ENCODE measurements at places on chromosomes 11 and 22.

- peak; percentile 68 for DNase-seq
Measured at GRCh38 chr22:27220339-27220738, 563.0 kb downstream of the MIAT start.

GRCh38 chr11:115132436-115133228 is 371.6 kb downstream of the CADM1 start:
- no peak for DNase-seq

- DNase-seq, result no peak
Measured at GRCh38 chr11:7612661-7613393, 60.5 kb downstream of the CYB5R2 start.

DNA sequence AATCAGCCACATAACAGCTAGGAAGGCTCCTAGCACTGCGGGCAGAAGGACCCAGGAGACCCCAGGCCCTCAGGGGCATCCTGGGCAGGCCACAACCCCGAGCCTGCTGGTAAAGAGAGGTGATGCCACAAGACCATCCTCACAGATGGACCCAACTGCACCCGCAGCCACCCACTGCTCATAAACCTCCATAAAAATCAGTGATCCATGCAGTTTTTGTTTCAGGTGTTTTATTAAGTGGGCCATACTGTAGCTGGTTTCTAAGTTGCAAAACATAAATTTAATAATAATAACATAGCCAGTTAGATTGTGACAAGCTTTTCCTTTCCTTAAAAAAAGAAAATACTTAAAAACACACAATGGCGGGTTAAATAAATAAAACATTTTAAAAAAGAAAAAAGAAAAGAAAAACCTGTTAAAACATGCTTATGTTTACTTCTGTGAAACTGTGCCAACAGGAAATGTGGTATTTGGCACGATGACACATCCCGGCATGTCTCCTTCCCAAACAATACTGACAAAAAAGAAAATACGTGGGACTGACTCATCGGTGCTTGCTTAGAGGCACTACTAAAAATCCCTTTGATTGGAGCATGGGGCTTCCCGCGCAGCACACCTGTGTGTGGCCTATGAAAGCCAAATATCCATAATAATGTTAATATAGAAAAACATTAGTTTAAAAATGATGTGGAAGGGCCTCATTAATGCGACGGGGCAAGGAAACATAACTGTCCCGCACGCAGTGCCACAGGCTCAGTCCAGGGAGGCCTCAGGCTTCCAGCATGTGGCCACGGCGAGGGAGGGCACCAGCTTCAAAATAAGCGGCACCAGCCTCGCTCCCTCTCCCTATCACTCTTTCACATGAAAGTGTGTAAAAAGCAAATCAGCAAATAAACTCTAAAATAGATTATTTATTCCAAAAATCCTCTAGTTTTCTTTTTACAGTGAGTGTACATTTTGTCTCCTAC is 47.5 kb upstream of the SCUBE2 start:
- DNase-seq, result peak; percentile 61

DNA sequence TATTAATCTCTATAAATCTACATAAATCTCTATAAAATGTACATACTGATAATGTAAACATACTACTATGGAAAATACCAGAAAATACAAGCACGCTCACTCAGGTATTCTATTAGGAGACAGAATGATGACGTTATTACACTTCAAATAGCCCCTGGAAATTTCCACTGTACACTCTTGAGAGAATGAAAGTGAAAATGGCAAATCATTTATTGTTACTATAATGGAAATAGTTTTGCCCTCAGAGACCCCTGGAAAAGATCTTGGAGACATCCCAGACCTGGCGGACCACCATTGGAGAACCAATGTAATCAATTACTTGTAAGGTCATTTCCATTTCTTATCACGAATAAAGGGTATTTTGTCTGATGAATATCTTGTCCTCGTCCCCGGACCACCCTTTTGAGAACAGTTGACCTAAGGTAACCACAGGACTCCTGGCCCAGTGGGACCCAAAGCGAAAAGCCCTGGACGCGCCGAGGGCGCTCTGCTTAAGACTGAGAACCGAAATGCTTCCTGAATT is 509 bp upstream of the PRRG4 start:
- DNase-seq, result no peak

DNA sequence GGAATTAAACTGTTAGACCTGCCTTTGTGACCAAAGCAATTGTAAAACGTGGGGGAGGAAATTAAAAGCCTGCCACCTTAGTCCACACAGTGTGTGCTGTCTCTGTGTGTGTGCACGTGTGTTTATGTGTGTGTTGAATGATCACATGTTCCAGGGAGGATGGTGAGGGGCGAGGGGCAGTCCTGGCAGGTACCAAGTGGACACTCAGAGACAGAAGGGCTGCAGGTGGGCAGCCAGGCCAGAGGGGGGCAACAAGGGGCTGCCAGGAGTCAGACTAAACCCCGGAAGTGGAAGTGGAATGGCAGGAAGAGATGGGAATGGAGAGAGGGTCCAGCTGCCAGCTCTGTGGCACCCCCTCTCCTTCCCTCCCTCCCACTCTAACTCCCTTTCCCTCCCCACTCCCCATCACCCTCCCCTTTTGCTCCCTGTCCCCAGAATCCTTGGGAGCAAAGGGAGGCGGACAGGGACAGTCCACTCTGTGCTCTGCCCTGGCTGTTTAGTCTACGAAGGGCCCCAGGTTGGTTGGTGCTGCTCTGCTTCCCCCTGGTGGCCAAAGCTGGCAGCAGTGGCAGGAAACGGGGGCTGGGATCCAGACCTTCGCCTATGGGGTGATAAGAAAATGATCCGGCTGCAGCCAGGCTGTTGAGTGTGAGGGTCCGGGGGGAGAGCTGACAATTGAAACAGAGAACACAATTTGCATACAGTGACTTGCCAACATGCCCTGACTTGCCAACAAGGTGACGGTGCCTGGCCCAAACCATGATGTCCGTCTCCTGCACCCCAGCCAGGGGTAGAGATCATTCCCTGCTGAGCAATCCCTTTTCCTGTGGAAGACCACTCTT is 24.4 kb downstream of the P2RY2 start:
- DNase-seq, result no peak

GRCh38 chr11:71481101-71481960 is 28.3 kb downstream of the NADSYN1 start:
- no peak for DNase-seq

GRCh38 chr22:35353318-35353717 is 27.6 kb upstream of the HMOX1 start:
- DNase-seq, result no peak

GRCh38 chr11:110076371-110076965 is 16.7 kb upstream of the ZC3H12C start:
- no peak for DNase-seq

GRCh38 chr22:46542011-46542985 is 4.9 kb upstream of the CELSR1 start:
- DNase-seq, result no peak

DNA sequence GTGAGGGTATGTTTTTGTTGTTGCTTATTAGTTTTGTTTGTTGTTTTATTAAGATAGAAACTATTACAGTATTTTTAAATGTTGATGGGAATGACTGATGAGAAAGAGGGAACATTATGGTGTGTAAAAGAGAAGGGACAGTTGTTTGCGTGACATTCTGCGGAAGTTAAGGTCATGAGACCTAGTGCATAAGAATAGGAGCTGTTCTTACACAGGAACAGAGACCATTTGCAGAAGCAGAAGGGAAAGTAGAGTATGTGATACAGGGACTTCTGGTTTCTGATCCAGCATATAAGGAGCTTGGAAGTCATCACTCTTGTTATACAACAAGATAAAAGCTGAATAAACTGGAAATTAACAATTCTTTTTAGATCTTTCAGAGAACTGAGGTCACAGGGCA is 299.2 kb upstream of the API5 start:
- no peak for DNase-seq

DNA sequence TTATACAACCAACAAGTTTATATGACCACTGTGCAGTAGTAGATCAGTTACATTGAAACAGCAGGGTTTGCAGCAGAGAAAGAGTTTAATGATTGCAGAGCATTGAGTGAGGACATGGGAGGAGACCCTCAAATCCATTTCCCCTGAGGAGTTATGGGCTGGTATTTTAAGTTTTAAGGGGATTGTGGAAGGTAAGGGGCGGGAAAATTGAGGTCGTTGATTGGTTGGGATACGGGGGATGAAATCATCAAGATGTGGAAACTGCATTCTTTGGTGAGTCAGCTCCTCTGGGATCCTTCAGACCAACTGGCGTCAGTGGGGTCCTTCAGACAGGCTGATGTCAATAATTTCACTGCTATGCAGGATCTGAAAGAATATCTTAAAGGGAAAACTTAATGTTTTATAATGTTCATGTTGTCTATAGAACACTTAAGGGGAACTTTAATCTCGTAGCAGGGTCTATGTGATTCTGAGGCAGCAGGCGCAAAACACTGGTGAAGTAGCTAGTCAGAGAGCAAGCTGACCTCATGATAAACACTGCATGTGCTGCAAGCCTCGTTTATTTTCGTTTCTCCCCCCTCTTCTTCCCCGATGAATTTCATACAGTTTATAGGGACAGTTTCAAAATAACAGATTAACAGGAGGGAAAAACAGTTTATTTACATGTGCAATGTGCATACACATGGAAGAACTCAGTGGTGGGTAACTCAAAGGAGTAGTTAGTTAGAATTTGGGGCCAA is 17.4 kb upstream of the BACE1-AS start:
- DNase-seq, result peak; percentile 47

DNA sequence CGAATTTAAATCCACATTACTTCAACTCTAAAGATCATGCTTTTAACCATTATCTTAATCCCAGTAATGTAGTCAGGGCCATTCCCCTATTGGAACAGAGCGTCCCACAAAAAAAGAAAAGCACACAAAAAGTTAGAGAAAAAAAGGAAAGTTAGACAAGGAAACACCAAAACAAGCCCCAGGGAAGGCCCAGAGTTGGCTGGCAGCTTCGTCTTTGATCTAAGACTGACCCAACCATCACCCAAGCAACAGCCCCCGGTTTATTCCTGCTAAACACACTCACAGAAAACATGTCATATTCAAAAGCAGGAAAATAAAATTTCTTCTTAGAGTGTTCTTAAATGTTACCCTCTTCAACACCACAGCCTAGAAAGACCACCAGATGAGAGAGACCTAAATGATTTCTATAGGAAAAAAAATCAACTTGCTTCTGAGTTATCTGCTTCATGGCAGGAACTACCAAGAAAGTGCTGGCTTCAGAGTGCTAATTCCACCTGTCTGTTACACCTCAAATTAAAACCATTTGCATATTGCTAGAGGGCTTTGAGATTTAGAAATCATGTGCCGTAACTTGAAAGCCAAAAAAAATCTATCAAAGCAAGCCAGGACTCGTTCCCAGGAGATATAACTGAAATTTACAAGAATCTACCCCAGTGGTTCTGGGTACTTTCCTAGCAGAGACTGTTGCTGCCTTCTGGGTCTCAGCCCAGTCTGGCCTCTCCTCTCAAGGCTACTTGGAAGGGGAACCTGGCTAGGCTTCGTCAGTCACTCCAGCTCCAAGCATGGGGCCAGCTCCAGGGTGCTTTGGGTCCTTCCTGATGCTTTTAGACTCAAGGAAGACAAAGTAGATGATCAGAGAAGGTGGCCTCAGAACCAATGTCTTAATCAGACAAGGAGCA is 31.2 kb downstream of the POU2AF3 start:
- no peak for DNase-seq

DNA sequence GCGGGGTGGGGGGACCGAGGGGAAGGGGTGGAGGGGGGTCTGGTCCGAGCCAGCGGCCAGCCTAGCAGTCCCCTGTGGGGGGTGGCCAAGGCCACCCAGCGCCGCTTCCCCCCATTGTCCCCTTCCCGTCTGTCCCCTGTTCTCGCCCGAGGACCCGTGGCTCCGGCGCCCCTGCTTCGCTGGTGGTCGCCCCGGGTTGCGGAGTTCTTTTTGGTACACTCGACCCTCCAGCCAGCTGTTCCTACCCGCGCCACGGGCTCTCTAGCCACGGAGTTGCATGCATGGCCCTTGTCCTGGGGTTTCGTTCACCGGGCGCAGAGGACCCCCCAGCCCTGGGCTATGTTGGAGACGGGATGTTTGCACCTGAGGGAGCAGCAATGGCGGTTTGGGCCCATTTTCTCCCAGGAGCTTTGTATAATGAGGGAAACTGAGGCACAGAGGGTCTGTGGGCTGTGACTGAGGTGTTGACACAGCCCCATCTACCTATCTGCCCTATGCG is 489 bp downstream of the RNF214 start:
- no peak for DNase-seq

- no peak for DNase-seq
Measured at GRCh38 chr11:125136001-125136400, 24.6 kb upstream of the TMEM218 start.

GRCh38 chr11:102279641-102280170 is 37.6 kb upstream of the BIRC3 start:
- no peak for DNase-seq

DNA sequence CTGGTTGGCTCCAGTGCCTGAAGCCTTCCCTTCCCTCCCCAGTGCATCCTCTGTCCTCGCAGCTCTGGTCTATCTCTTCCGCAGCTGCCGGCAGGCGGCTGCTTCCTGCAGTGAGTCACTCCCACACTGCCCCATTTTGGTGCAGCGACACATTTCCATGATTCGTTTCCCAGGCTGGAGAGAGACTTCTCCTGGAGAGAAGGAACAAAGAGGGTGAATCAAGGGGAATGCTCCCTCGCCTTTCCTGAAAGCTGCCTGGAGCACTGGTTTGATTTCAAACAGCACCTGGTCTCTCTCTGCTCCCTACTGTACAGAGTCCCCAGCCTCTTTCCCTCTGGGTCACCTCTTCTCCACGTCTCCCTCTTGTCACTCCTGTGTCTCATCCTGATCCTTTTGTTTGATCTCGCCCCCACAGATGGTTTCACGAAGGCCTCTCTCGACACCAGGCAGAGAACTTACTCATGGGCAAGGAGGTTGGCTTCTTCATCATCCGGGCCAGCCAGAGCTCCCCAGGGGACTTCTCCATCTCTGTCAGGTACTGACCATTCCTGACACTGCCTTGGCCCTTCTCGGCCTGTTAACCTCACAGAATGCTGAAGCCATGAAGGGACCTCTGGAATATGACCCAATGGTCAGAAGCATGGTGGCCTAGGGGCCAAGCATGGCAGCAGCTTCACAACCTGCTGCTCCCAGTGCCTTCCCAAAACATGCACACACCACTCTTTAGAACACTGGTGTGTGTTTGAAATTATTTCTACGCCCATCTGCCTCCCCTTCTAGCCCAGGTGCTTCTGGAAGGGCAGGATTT is at the start of gene TMA7B:
TSS of gene TMA7B (plus strand) at position 758 of the 808 bp plus-strand sequence. CDS start 3,978 bp downstream, outside the sequence.
- no peak for DNase-seq

Measured in AG04449 (cell line).